Activated T-helper 1 cell treated with anti-CD3 and anti-CD28 coated beads, Interleukin-2, amount 50 U/mL, for 16 hours (primary cell): ENCODE measurements at places on chromosomes 4 and X.

- DNase-seq: no peak
These were observed 411.5 kb upstream of the FTHL17 start for GRCh38 chrX:31483336-31483735.

DNA sequence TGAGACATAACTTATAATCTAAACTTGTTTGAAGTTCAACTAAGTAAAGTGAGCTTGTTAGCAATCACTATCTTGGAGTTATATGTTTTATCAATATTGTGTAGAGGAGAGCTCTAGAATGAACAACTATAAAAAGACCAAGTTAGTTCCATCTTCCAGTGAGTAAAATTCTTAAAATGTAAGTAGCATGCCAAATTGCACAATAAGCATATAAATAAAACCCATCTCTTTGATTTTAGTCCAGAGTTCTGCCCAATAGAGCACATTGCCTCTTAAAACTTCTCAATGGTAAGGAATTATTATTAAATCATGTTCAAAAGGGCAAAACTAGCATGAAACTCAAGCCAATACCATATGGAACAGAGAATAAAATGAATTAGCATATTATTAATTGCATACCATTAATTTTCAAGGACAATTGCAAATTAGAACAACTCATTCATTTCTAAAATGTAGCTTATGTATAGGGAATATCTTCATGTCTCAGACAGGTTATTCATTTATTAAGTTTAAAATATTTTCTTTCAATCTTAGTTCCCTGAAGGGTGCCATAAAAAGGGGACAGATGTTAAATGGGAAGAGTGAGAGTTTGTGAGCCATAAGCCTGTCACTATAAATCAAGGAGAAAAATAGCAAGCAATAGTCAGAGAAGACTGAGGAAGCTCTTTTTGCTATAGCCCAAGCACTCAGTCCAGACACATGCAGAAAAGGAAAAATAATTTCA lies 507.6 kb downstream of the CENPC start:
- no peak for DNase-seq

GRCh38 chr4:23857367-23857959 lies 32.4 kb downstream of the PPARGC1A start:
- no peak for DNase-seq

GRCh38 chr4:156958276-156959074 lies 13.1 kb downstream of the PDGFC start:
- no peak for DNase-seq

DNA sequence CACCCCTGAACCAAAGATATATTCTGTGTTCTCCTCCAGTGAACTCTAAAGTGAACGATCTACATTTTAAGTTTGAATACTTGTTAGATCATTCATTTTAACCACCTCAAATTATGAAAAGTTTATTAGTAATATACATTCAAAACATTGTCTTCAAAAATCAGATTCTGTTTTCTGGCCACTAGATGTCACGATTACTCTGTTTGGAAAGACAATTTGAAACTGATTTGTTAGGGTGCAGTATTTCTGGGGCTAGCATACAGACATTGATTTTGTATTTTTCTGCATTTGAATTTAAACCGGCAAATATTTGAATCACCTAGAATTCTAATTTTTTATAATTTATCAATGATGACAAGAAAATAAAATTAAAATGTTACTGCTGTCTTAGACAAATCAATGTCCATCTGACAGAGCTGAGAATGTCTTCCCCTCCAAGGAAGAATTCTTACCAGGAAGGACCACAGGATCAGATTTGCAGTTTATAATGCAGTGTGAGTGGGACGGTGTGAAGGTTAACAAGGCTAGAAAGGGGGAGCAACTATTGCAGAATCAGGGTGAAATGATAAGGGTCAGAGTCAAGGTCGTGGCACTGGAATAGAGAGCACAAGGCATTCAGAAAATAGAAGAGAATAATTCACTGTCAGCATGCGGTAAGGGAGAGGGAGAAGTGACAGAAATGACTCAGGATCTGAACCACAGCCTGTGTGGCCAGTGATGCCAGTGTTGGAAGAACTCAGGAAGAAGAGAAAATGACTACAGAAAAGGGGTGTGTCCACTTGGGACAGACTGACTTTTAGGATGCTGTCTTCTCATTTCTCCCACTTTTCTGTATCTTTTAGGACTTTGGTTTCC lies 91.6 kb downstream of the ANXA10 start:
- no peak for DNase-seq

DNA sequence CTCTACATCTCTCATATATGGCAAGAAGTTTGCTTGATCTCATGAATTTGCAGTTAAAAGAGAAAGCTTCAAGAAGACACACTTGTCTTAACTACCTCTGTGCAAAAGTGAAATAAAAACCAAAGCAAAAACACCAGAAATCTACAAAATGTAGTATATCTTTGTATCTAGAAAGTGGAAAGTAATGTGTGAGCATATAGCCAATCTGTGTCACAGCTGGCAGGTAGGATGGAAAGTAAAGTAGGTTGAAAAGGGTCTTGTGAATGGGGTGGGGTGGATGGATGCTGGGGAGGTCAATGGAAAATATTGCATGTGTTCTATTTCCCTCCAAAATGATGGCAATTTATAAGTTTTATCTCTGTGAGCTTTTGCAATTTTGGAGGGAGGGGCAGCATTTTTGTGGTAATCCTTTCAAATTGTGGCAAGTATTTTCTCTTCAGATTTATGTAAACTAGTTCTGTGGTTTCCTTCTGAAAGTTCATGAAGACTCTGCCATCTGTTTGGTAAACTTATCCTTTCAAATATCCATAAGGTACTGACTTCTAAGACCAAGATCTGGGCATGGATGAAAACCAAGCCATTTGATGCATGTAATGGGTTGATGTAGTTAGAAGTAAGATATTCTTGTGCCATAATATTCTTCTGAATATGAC lies 215.9 kb upstream of the GIMD1 start:
- no peak for DNase-seq

- DNase-seq: no peak
These were observed 38.1 kb upstream of the ARSH start for GRCh38 chrX:2967998-2968909.

- DNase-seq: no peak
These were observed 937.1 kb downstream of the PDHA2 start for GRCh38 chr4:96776920-96777527.

GRCh38 chr4:80266253-80266901 lies at the start of gene FGF5:
TSS of gene FGF5 (plus strand) at chr4:80266664. CDS start at chr4:80266825, 161 bp downstream.
- no peak for DNase-seq

DNA sequence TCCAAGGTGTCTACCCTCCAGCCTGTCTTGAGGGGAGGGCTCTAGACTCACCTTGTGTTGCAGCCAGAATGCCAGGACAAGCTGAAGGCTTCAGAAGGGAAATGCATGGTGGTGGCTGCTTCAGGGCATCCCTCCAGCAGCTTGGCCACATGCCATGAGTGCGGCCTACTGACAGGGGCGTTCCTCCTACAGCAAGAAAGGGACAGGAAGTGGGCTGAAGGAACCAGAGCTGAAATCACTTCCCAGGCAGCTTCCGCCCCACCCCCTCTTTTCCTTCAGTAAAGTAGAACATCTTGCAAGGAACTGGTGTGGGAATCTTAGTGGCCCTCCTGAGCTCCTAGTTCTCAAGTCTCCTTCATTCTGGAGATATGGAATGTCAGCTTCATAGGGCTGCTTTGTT lies 167.5 kb upstream of the DGKK start:
- no peak for DNase-seq

DNA sequence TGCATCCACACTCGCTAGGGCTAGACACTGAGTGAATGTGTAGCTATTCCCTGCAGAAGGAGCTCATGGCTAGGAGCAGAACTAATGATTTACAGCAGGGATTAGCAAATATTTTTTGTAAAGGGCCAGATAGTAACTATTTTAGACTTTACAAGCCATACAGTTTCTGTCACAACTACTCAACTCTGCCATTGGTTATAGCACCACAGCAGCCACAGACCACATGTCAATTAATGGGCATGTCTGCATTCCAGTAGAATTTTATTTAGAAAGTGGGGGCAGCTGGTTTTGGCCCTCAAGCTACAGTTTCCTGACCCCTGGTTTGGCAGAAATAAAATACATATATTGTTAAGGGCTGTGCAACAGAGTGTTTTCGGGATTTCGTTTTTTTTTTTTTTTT lies 192.6 kb downstream of the FRMPD4 start:
- DNase-seq: no peak

DNA sequence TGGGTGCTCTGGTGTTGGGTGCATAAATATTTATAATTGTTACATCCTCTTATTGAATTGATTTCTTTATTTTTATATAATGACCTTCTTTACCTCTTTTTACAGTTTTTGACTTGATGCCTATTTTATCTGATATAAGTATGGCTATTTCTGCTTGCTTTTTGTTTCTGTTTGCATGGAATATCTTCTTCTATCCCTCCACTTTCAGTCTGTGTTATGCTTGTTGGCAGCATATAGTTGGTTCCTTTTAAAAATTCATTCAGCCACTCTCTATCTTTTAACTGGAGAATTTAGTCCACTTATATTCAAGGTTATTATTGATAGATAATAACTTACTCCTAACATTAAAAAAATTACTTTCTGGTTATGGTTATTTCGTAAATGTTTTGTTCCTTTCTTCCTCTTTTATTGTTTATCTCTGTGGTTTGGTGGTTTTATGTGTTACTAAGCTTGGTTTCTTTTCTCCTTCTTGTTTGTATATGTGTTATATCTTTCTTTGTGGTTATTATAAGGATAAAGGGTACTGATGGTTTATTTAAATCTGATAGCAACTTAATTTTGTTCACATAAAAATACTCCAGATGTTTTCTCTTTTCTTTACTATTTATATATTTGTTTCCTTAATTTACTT lies 69.5 kb downstream of the IL15 start:
- no peak for DNase-seq

- DNase-seq: no peak
These were observed 613 bp downstream of the FGF13 start for GRCh38 chrX:138710866-138711341.

GRCh38 chrX:131985526-131986049 lies 37.5 kb upstream of the STK26 start:
- DNase-seq: no peak

GRCh38 chr4:120963449-120963848 lies 40.9 kb upstream of the PRDM5 start:
- DNase-seq: no peak

- no peak for DNase-seq
These were observed 9.3 kb upstream of the PRMT9 start for GRCh38 chr4:147693218-147693617.

- no peak for DNase-seq
These were observed 146.1 kb upstream of the PACRGL start for GRCh38 chr4:20554134-20554533.

GRCh38 chr4:102444752-102445151 lies 56.4 kb upstream of the NFKB1 start:
- no peak for DNase-seq

DNA sequence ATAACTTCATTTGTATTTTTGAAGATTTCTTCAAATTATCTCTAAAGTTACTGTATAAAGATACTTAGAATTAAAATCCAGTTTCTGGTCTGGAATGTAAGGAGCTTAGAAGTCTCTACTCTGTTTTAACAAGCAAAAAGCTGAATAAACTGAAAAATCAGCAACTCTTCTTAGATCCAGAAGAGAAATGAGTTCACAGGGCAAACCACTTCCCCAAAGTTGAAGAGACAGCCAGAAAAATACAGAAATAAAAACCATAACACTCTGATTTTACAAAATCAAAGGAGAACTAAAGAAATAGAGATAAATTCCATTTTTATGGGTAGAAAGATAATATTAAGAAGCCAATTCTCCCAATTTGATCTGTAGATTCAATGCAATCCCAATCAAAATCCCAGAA lies 1166.8 kb downstream of the ADGRL3 start:
- no peak for DNase-seq

DNA sequence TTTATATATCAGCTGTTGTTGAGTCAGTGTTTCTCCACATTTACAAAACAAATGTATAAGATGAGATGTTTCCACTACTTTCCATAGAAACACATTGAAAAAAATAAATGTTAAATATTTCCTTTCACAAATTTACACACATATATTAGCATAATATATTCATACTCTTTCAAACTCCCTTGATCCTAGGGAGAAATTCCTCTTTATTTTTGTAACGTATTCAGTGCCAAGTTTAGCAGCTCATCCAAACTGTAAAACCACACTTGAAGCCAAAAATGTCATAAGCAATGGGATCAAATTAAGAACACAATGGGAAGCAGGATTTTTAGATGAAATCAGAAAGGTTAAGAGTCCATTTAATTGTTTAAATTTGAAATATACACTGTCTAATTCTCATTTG lies 381.1 kb upstream of the MAD2L1 start:
- no peak for DNase-seq

- DNase-seq: no peak
These were observed 9.6 kb upstream of the PPP3CA start for GRCh38 chr4:101356928-101357327.

GRCh38 chrX:143340190-143340589 lies 177.1 kb downstream of the SPANXN3 start:
- no peak for DNase-seq

DNA sequence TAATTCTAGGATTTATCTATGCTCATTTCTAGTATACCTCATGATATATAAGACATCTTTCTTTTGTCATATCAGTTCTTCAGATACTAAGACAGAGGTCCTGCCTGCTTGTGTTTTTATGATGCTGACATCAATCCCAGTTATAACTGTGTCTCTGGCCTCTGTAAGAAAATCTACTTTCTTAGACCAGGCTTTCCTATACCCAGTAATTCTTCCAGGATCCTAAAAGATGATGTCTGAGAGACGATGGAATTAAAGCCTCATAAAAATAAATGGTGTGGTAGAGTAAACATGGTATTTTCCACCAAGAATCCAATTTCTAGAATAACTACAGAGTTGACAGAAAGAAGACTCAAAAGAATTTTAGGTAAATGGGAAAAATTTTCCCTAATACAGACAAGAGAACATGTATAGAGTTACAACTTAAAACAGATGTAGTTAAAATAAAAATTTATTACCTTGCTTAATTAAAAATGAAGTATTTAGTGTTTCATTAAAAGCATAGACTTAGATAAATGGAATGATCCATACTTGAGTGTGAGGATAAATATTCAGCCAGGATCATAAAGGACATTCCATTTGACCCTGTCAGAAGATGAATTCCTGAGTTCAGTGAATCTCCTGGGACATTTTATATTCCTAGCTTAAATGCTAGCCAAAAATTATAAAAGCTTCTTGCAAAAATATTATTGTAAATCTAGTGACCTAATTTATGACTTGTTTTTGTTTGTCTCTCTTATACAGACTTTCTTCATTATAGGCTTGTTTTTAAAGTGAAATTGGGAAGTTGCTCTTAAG lies 137.4 kb downstream of the PDLIM5 start:
- no peak for DNase-seq
